Thymus (tissue), 14 donors: ENCODE measurements at places on chromosomes 4 and X. TPM values are rescaled to one million over a fixed set of nuclear protein-coding genes. Genes with fewer than 3 reads are reported as not detected.

Gene USP17L27
- total RNA-seq: not detected

Gene NAP1L5
- total RNA-seq: 3.8 TPM

Gene PDZD4
- total RNA-seq: 0.61 TPM

Gene SYP
- 14.4 TPM for total RNA-seq

Gene ADH5
- total RNA-seq: 160 TPM

Gene RNF212
- total RNA-seq: 1.1 TPM

Gene WDFY3
- 8.3 TPM for total RNA-seq

Gene ADH7
- total RNA-seq: not detected

Gene CPEB2
- 4.0 TPM for total RNA-seq

Gene CCDC149
- 1.5 TPM for total RNA-seq

Gene CCDC158
- 0.05 TPM for total RNA-seq

Gene LGI2
- total RNA-seq: 2.5 TPM

Gene NXF2B
- not detected for total RNA-seq

Gene THOC2
- 82.1 TPM for total RNA-seq

Gene TMPRSS11B
- 0.05 TPM for total RNA-seq

Gene RAB39B
- 4.2 TPM for total RNA-seq

Gene SPANXA1
- total RNA-seq: 0.09 TPM

Gene P2RY4
- total RNA-seq: not detected

Gene ANTXR2
- total RNA-seq: 13.4 TPM

Gene C4orf36
- total RNA-seq: 0.42 TPM

Gene AMTN
- 0.57 TPM for total RNA-seq

Gene GUCY1B1
- 7.2 TPM for total RNA-seq

Gene CPXCR1
- total RNA-seq: not detected

Gene GUCY1A1
- total RNA-seq: 16.6 TPM

Gene GPR119
- total RNA-seq: not detected

Gene MND1
- 32.7 TPM for total RNA-seq

Gene SPIN4
- 2.6 TPM for total RNA-seq

Gene MAGEA12
- total RNA-seq: not detected

Gene VSIG4
- 2.1 TPM for total RNA-seq
